NCI-H1048 (cell line): ENCODE measurements at places on chromosomes 2 and 18.
A peak's percentile ranks its signal among the peaks of the same experiment; 100 is the strongest.

- no peak for DNase-seq
Observed at GRCh38 chr2:62339413-62339812, 143.5 kb downstream of the B3GNT2 start.

- DNase-seq: no peak
Observed at GRCh38 chr18:2154278-2154677, 417.0 kb downstream of the METTL4 start.

- peak; percentile 10 for DNase-seq
Observed at GRCh38 chr18:64037812-64038414, 68.0 kb downstream of the SERPINB8 start.

DNA sequence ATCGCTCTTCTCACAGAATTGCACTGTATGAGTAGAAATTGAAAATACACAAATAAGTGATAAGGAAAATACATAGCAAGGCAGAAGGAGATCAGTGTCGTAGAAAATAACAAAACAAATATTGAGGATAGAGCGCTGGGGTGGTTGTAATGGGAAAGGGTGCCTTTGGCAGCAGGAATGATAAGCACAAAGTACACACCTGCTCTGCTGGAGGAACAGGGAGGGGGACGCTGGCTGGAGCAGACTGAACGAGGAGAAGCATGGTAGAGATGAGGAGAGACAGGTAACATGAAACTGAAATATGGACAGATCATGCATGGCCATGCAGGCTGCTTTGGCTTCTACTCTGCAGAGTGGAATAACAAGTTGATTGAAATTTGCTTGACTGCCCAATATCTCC lies 181.2 kb upstream of the FSHR start:
- DNase-seq: no peak

GRCh38 chr2:43905371-43905803 lies 66.6 kb downstream of the ABCG8 start:
- DNase-seq: no peak

DNA sequence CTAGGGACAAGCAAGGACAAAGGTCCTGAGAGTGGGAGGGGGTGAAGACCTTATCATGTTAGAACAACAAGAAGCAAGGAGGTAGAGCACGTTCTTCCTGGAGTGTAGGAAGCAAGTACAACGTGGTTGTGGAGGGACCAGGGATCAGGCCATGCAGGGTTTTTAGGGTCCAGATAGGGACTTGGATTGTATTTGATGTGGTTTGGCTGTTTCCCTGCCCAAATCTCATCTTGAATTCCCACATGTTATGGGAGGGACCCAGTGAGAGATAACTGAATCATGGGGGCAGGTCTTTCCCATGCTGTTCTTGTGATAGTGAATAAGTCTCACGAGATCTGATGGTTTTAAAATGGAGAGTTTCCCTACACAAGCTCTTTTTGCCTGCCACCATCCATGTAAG lies 53.2 kb downstream of the ICA1L start:
- no peak for DNase-seq

GRCh38 chr2:88692187-88692586 lies 714 bp downstream of the RPIA start:
- no peak for DNase-seq

DNA sequence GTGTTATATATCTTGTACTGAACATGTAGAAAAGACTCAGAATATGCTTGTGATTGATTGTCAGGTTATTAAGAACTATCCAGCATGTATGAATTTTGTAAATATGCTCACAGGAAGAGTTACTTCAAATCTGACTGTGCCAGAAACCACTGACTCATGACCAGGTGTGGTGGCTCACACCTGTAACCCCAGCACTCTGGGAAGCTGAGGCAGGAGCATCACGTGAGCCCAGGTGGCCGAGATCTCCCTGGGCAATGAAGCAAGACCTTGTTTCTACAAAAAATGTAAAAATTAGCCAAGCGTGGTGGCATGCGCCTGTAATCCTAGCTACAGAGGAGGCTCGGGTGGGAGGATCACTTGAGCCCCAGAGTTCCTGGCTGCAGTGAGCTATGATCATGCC lies 126.6 kb downstream of the COMMD1 start:
- no peak for DNase-seq

DNA sequence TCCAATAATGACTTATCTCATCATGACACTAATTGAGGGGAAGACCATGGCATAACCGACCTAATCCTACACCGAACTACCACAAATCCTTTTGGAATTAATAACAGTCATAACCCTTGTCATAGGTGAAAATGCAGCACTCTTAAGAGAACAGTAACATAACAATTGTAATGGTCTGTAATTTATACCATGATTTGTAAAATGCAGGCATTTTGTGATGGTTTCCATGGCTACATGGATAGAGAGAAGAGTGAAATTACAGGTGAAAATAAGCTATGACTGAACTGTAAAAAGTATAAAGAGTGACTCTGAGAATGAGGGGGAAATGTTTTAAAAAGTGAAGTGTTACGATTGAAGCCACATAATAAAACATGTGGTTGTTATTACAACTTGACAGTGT lies 494.1 kb upstream of the SLC39A10 start:
- DNase-seq: no peak

GRCh38 chr2:4502230-4502843 lies 799.0 kb downstream of the DCDC2C start:
- DNase-seq: no peak

DNA sequence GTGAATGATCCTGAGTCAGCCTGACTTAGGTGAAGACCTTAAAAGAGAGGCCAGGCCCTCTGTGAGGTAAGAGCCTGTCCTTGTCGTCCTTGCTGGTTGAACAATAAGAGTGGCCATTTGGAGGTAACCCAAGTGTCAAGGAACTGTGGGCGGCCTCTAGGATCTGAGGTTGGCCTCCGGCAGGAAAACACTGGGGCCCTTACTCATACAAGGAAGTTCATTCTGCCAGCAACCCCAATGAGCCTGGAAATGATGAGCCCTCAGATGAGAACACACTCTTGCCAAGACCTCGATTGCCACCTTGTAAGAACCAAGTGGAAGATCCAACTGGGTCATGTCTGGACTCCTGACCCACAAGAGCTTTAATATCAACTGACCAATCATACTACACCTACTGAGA lies 95.5 kb upstream of the LRATD1 start:
- no peak for DNase-seq

DNA sequence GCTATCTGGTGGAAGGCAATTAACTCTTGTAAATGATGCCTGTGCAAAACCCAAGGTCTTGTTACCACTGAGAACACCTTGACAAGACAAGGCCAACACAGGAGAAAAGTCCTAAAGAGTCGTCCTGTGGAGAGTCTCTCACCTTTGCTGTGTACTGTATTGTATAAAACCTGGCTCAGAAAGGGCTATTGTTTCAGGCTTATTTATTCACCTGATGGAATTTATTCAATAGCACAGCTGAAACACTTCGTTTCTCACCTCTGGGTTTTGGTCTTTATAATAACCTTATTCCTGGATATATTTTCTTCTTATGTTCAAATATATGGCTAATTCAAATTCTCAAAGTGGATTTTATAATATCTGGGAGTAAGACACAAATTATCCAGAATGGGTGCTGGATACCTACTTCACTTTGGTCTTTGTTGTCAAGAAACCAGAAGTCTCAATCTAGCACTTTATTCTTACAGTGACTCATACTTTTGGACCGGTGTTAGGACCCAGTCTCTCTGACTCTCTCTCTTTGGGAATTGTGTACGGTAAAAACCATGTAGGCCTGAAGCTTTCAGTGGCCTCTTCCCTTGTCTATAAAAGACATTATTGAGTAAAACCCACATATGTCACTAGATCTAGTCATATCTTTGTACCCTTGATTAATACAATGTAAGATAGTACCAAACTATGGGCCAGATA lies 16.1 kb upstream of the STAT4 start:
- no peak for DNase-seq

DNA sequence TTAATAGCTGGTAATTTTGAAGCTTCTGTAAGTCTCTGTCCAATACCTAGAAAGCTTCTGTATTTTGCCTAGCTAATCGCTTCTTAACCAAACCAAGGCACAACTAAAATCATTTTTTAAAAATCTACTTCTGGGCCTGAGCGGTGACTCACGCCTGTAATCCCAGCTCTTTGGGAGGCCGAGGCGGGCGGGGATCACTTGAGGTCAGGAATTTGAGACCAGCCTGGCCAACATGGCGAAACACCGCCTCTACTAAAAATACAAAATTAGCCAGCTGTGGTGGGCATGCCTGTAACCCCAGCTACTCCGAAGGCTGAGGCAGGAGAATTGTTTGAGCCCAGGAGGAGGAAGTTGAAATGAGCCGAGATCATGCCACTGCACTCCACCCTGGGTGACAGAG lies 148.6 kb upstream of the FIGN start:
- DNase-seq: no peak

- DNase-seq: no peak
Observed at GRCh38 chr2:25256488-25256875, 85.2 kb downstream of the DNMT3A start.

GRCh38 chr2:39469807-39470206 lies 32.7 kb upstream of the MAP4K3 start:
- no peak for DNase-seq

DNA sequence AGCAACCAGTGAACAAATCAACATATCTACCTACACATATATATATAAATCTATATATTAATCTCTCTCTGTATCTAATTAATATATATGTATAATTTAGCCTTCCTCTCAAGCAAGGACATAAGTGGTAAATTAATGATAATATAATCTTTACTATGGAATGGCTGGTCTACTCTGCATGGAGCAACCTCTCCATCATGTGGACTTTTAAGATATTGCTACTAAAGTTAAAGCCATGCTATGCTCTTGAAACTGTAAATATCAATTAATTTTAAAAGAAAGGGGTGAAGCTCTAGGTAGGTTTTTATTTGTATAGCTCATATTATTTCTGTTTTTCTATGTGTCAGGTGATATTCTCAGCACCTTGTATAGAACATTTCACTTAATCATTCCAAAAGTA lies 147.0 kb downstream of the PPP1R1C start:
- DNase-seq: no peak

- no peak for DNase-seq
Observed at GRCh38 chr18:45046228-45046627, 365.5 kb downstream of the SETBP1 start.

DNA sequence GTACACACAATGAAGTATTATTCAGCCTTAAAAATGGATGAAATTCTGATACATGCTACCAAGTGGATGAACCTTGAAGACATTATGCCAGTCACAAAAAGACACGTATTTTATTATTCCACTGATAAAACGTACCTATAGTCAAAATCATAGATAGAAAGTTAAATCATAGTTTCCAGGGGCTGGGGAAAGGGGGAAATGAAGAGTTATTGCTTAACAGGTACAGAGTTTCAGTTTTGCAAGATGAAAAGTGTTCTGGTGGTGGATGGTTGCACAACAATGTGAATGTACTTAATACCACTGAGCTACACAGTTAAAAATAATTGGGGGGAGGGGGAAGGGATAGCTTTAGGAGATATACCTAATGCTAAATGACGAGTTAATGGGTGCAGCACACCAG lies 279.0 kb upstream of the STON1 start:
- DNase-seq: no peak

- no peak for DNase-seq
Observed at GRCh38 chr2:241087420-241088268, 14.4 kb downstream of the MTERF4 start.

- DNase-seq: no peak
Observed at GRCh38 chr2:172101821-172102390, 794 bp downstream of the DLX2 start.

- no peak for DNase-seq
Observed at GRCh38 chr18:52344881-52345280, 4.9 kb downstream of the DCC start.

- no peak for DNase-seq
Observed at GRCh38 chr18:53018791-53019190, 678.8 kb downstream of the DCC start.

- DNase-seq: no peak
Observed at GRCh38 chr2:136067459-136067858, 50.5 kb downstream of the CXCR4 start.

DNA sequence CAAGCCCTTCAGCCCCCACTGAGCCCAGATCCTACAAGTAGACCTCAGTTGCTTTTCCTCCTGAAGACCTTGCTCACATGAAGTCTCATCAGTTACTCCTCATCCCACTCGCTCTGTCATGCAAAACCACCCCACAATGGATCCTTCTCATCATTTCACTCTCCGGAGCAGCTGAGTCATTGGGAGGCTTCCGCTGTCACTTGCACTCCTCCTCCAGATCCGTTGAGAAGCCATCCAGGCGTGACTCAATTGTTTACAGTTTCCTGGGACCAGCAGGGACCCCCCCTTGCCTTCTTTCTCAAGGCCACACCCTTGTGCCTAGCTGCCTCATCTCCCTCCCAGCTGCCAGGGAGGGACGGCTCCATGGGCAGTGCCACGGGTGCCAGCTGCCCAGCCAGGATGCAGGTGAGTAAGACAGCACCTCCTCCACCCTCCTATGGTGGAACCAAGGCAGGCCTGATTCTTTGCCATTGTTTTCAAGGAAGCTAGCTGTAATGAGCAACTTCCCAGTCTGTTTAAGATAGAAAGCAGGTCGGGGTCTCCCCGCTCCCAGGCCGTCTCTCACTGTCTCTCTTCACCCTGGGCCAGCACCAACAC lies 16.3 kb downstream of the GPR55 start:
- DNase-seq: no peak

- no peak for DNase-seq
Observed at GRCh38 chr2:25822190-25823117, 55.8 kb downstream of the ASXL2 start.

- no peak for DNase-seq
Observed at GRCh38 chr2:23429036-23429435, 44.1 kb downstream of the KLHL29 start.

DNA sequence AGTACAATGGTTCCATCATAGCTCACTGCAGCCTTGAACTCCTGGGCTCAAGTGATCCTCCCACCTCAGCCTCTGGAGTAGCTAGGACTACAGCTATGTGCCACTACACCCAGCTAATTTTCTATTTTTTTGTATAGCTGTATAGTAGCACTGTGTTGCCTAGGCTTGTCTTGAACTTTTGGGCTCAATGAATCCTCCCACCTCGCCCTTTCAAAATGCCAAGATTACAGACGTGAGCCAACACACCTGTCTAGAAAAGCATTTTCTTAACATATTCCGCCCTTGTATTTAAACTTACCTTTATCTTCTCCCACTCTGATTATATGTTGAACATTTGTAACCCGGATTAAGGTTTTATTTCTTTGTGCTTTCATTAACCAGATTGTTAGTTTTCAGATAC lies 750.7 kb upstream of the GCFC2 start:
- DNase-seq: no peak

DNA sequence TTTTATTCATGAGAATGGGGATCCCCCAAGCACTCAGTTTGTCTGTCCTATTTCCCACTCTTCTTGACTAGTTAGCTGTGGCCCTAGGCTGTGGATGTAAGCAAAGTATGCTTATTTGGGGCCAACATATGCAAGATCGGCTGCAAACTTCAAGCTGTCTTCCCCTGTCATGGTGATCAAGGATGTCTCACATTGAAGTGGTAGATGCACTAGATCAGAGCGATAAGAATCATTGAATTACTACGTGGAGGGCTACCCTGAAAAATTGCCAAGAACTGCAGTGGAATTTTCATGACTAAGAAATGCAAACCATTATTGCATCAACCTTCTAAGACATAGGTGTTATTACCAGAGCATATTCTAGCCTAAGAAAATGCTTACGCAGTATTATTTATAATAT lies 527.4 kb downstream of the RNF144A start:
- no peak for DNase-seq

- no peak for DNase-seq
Observed at GRCh38 chr2:170963386-170963785, 34.3 kb downstream of the GORASP2 start.
